ENCODE measurements at places on chromosomes 5 and 9.
A peak's percentile ranks its signal among the peaks of the same experiment; 100 is the strongest.

GRCh38 chr9:108105885-108106284, 616.3 kb upstream of the KLF4 start:
- DNase-seq, result no peak

DNA sequence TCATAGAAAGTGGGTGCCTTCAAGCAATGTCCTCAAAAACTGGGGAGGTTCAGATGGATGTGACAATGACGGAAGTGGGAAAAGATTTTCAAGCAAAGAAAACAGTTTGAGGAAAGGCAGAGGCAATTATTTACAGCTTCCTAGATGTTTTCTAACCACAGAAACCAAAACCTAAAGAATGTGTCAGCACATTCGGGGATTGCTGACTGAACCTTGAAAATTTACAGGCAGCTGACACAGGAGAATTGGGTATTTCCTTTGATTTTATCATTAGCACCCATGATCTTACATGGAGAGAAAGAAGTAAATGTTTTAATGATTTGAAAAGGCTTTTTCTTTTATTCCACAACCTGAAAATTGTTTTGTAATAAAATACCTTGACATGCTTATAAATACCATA, 369.0 kb downstream of the ACTL7B start:
- no peak for DNase-seq

DNA sequence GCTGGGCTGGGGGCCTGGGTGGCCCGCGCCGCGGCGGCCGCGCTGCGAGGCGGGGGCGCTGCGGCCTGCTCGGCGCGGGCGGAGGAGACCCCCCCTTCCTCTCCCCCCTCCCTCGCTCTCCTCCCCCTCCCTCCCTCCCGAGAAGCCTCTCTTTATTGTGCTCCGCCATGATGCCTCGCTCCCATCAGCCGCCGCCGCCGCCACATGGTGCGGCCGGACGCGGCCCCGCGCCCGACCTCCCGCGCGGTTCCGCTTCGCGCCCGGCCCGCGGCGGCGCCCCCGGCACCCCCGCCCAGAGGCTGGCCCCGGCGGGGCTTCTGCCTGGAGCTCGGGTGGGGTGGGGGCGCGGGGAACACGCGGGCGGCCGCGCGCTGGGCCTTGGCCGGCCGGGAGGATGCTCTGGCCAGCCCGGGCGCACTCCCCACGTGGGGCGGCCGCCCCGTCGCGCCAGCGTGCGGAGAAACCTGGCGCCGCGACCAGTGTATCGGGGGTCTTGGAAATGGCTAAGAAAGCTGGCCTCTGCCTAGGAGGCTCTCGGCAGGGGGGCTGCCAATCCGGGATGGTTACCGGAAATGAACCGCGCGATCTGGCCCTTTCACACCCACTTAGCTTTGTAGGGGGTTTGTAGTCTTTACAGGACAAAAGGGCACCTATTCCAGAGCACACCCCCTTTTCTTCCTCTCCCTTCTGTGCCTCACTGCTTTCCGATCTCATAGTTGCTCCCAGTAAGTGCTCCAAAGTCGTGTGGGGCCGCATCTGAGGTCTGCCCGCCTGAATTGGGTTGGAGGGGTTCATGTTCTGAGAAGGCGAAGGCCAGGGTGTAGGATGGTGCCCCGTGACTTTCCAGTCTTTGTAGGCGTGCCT, 1.0 kb downstream of the SET start:
- DNase-seq, result peak; percentile 39

GRCh38 chr5:111003623-111004022, 67.9 kb upstream of the TSLP start:
- DNase-seq, result no peak

- DNase-seq, result no peak
Measured at GRCh38 chr5:91026466-91026865, 356.7 kb downstream of the ARRDC3 start.

GRCh38 chr5:173050791-173051190, 5.4 kb upstream of the CREBRF start:
- no peak for DNase-seq

DNA sequence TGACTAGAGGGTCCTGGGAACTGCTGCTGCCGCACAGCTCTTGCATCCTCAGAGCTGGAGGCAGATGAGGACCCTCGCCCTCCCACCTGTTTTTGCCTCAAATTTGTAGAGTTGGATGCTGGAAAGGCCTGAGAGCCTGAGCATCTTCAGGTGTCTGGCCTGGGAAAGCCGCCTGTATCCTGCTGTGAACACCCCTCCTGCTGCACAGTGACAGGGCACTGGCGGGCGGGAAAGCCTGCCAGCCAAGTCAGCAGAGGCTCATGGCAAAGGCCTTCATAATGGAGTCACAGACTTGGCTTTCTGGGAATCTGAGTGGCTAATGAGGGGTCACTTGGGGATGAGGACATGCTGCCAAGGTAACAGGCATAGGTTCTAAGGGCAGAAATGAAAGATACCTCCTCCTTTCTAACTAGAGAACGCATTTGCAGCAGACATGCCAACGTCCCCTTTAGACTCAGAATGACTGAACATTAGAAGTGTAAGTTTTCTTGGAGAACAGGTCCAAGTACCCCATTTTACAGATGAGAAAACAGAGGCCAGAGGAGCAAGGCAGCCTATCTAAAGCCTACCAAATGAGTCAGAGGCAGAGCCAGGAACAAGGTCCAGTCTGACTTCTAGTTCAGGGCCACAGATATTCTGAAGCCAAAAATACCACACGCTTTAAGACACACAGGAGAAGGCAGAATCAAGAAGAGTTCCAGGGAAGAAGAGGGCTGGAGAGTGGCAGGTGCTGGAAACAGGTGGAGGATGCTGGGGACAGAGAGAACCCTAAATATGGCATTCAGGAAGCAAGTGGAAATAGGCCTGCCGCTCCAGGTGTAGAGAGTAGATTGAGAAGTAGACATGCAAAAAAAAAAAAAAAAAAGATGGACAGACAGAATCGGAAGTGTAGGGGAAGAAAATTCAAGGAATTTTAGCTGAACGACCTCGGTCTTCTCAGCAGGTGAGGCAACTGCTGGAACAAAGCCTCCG, 44.1 kb downstream of the EPB41L4B start:
- DNase-seq, result no peak

DNA sequence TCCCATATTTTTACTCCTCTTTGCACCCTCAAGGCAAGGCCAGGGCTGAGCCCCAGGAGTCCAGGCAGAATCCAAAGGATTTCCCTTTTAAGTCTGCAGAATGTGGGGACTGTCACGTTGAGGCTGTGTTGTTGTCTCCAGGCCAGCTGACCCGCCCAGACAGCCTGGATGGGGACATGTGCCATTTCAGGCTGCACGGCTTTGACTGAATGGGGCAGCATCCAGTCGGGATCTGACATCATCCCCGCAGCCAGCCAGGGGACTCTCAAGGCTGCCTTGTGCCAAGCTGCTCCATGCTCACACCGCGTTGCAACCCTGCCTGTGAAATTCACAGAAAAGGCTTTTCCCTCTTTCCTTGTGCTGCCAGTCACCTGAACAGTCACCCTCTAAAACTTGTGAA, 2.2 kb upstream of the ZNF366 start:
- no peak for DNase-seq

- no peak for DNase-seq
Measured at GRCh38 chr5:23703940-23704855, 196.8 kb downstream of the PRDM9 start.

GRCh38 chr5:9176641-9177040, 369.2 kb downstream of the SEMA5A start:
- DNase-seq, result no peak

DNA sequence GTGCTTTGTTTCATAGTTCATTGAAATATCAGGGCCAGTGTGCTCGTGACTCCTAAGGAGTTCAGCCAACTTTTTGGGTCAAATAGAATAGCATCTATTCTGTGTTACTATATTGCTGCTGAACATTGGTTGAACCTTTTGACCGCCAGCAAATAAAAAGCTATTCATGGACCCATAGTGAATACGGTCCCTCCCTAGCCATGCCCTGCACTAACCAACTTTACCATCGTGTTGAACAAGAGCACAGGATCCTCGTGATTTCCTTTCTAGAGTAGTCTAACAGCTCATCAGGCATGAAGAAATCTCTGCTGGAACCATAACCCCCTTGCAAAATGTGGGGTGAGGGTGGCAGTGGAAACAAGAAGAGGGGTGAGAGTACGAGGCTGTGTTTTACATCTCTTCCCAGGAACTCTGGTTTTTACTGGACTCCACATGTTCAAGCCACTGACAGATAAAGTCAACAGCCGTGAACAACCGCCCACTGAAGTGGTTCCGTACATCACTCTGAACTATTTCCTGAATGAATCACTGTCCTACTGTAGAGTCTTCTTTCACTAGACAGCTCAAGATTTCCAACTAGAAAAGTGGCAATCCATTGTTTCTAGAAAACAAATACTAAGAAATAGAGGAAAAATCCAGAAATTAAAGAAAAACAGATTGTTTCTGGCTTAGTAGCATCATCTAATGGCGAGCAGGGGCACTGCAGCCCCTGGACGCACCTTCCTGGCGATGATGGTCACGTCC, 70.1 kb upstream of the SPATA31E1 start:
- DNase-seq, result peak; percentile 13

DNA sequence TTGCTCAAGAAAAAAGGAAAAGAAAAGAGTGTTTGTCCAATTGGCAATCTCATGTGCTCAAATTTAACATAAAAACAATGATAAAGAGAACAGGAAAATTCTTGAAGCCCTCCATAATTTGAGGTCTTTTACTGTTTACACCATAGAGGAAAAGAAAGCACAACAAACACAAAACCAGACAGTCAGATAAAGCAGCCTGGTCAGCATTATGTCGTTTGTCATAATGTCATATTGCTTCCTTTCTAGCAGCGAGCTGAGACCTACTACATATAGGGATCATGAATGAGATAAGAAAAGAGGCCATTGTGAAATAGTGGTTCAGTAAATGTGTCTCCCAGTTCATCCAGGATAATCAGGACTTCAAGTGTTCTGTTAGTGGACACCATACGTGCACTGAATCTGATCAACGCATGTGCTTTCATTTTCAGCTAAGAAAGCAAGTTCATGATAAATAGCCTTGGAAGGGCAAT, 64.7 kb upstream of the SELENOP start:
- no peak for DNase-seq

DNA sequence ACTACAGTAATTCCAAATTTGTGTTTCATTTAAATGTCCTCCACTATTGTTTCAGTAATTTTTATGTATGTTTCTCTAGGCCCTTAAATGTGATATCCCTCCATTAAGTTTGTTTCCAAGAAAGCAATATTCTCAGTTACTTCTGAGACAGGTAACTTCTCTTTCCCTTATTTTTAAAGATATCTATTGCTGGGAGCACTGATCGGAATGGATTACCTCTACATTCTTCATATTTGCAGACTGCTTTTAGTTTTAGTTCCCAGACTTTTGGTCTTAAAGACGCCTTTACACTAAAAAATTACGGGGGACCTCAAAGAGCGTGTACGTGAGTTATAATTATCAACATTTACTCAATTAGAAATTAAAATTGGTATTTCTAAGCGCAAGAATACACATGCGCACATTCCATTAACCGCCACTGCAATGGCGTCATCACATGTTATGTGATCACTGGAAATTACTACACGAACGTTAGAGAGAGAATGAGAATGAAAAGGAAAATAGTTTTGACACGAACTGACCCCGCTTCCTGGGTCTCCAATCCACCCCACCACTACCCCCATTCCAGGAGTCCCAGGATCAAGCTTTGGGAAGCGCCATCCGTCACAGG, 519 bp upstream of the RAD50 start:
- DNase-seq, result no peak

DNA sequence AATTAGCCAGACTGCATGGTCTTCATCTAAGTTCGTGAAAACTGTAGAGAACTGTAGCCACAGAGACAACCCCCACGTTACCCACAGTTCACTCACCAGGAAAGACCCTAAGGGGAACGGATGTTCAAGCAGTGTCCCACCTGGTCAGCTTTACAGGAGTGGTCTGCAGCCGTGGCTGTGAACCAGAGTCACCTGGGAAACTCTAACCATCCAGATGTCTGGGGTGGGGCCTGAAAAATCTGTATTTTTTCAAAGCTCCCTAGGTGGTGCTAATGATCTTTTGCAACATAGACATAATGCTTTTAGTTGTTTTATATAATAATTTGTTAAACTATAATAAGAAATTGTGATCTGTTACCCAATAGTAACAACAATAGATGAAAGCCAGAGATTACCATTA, 47.7 kb upstream of the ANGPTL2 start:
- no peak for DNase-seq

GRCh38 chr9:132632413-132633129, 37.2 kb downstream of the DDX31 start:
- no peak for DNase-seq

DNA sequence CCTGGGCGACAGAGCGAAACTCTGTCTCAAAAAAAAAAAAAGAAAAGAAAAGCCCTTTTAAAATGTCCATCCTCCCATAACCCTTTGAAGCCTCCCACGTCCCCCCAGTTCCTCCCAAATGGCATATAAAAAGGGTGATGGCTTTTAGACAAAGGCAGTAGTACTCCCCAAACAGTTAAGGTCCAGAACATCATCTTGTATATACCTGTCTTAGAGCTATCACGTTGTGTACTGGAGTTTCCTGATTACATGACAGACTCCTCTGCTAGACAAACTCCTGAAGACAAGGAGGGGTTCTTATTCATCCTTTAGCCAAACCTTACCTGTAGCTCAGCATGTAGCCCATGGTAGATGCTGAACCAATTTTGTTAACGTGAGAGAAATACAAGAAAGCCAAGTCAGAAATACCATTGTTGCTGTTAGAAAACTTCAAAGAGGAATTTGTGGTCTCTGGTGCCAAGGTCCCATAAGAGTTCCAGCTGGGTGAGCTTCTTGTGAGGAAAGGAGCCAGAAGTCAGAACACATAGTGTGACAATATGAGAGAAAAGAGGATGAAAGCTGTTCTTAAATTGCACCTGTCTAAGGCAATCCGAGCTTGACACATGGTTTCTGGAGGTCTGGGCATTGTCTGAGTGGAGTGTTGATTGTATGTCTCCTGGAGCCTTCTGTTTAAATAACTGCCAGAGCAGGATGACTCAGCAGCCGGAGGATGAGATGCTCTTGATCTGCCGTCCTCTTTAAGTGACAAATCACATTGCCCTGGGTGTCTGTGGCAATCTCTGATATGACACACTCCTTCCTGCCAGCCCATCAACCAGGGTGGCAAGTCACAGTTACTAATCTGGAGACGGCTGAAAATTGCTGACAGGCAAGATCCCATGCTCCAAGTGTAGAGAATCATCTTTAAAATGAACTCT, 69.1 kb downstream of the ARRDC3 start:
- peak; percentile 54 for DNase-seq

- DNase-seq, result no peak
Measured at GRCh38 chr9:134404376-134405358, 78.4 kb downstream of the RXRA start.
